ENCODE measurements at places on chromosomes 1 and 21.

- DNase-seq, result no peak
Observed at GRCh38 chr1:46020010-46020409, 112.4 kb downstream of the PIK3R3 start.

- no peak for DNase-seq
Observed at GRCh38 chr21:22164912-22165311, 1166.7 kb downstream of the NCAM2 start.

GRCh38 chr1:246482805-246483568 is 24.1 kb downstream of the SMYD3 start:
- DNase-seq, result no peak

DNA sequence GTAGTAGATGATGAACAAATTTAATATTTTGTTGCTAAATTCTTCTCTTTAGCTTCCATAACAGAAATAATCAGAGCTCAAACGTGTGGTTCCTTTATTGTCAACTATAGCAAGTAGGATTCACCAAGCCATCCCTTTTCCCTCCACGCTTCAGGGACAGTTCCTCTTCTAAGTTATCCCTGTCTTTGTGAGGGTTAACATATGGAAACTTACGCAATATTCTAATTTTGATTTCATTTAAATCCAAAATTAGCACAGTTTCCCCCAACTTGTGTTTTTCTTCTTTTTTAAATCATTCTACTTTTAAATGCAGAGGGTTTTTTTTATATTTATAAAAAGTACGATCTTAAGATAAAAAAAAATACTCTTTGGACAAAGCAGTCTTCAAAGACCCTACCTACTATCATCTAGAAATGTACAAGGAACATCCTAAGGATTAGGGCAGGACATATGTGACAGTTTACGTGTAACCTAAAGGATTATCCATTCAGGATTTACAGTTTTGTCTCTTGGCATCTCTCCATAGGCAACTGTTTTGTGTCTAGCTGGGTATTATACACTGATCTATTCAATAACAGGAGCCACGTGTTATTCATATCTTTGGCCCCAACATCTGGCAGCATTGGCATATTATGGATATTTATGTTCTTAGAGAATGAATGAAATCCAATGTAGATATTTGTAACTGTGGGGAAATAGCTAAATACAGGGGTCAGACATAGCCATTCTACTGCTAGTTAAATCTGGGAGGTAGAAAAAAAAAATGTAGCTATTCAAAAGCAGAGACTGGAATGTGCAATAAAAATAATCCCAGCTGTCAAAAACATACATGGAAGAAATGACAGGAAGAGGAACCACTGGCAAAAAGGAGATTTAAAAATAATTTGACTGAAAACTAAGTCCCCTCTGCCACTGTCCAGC is 272.9 kb downstream of the NEGR1 start:
- DNase-seq, result no peak

- DNase-seq, result no peak
Observed at GRCh38 chr1:52727114-52727586, 897 bp downstream of the ZYG11B start.

GRCh38 chr1:19029191-19030085 is 73.0 kb upstream of the IFFO2 start:
- DNase-seq, result no peak
